ENCODE measurements at places on chromosomes 16 and 17.

- DNase-seq, result no peak
Observed at GRCh38 chr16:2237102-2237482, 848 bp downstream of the DNASE1L2 start.

DNA sequence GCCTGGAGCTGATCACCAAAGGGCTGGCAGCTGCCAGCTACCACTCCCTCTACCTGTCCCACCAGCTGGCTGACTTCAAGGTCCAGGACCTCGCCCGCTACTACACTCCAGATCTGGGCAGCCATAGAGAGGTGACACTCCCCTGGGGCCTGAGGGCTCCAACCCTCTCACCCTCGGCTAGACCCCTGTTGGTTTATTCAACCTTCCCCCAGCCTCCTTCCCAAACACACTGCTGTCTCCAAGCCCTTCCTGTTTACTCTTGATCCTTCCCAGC is 18.0 kb downstream of the ALOX12B start:
- DNase-seq, result no peak

DNA sequence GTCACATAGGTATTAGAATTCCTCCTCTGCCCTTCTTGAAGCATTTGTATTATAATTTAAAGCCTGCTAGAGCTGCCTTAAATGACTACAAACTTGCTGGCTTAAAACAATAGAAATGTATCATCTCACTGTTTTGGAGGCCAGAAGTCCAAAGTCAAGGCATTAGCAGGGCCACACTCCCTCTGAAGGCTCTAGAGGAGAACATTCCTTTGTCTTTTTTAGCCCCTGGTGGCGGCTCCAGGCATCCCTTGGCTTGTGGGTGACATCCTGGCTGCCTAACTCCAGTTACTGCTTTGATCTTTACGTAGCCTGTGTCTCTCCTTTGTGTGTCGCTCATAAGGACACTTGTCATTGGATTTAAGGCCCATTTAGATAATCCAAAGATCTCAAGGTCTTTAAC is 186.6 kb upstream of the SALL1 start:
- no peak for DNase-seq

DNA sequence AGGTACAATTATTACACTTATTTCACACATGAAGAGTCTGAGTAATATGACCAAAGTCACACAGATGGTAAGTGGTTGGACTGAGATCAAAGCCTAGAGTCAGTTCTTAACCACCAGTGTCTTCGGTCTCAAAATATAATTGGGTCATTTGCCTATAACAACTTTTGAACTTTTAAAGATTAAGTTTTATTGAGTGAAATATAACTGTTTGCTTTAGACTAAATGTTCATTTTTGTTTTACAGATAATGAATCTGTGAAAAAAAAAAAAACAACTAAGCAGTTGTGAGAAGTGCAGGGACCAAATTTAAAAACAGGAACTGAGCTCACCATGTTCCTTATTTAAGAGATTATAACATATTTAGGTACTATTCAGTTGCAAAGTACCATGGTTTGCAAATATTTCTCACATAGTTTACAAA is 150.1 kb downstream of the ITFG1 start:
- no peak for DNase-seq

DNA sequence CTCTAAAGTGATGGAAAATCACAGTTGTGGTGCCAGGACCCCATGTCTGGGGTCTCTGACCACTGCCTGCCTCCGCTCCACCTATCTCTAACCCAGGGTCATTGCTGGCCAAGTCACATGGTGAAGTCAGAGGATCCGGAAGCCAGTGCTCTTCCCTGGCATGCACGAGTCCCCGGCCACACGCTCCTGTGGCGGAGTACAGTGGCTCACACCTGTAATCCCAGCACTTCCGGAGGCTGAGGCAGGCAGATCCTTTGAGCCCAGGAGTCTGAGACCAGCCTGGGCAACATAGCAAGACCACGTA is 21.5 kb upstream of the RBFOX3 start:
- DNase-seq, result no peak

GRCh38 chr17:29710520-29710884 is 87.8 kb upstream of the CORO6 start:
- DNase-seq, result no peak
